ENCODE measurements at places on chromosomes 5 and 9.

DNA sequence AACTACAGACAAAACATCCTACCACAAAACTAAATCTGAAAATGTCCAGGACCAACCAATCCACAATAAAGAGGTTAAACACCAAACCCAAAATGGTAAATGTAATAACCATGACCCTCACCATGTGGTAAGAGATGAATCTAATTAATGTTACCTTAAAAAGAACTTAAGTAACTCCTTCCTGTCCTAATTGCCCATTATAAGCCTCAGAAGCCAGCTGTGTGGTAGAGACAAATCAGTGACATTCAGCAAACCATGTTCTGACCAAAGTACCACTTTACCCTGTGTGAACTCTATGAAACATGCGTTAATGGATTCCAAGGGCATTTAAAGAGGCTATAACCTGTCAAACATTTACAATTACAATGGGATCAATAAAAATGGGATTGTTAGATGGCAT, 25.0 kb downstream of the LPAR1 start:
- DNase-seq, result no peak

- no peak for DNase-seq
These were observed 4.7 kb downstream of the C5orf46 start for GRCh38 chr5:147901599-147902039.

GRCh38 chr9:72315510-72316311, 49.3 kb downstream of the ZFAND5 start:
- no peak for DNase-seq

DNA sequence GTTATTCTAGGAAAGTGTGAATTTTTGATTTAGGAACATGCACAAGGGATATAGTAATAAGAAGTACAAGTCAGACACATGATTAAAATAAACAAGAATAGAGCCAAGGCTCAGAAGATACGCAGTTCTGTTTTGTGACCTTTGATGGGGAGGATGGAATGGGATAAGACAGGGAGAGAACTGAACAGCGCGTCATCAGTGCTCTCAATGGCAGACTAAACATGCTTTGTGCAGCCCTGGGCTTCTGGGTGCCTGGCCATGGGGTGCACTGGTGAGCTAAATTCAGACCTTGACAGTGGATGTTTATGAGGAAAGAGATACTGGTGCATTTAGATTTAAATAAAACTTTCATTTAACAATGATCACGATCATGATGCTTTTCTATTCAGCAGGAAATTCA, 309.7 kb downstream of the ARHGEF28 start:
- no peak for DNase-seq

GRCh38 chr5:72179816-72180440, 72.7 kb downstream of the MAP1B start:
- no peak for DNase-seq

DNA sequence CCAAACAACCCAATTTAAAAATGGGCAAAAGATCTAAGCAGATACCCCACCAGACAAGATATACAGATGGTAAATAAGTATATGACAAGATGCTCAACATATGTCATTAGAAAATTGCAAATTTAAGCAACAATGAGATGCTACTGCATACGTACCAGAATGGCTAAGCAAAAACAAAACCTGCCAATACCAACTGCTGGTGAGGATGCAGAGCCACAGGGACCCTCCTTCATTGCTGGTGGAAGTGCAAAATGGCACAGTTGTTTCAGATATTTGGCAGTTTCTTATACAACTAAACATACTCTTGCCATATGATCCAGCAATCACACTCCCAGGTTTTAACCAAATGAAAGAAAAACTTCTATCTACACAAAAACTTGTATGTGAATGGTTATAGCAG, 178.9 kb downstream of the BARX1 start:
- DNase-seq, result no peak

GRCh38 chr9:129513282-129513681, 107.6 kb downstream of the C9orf50 start:
- DNase-seq, result no peak

GRCh38 chr9:94643176-94643575, 3.9 kb upstream of the FBP1 start:
- DNase-seq, result no peak

DNA sequence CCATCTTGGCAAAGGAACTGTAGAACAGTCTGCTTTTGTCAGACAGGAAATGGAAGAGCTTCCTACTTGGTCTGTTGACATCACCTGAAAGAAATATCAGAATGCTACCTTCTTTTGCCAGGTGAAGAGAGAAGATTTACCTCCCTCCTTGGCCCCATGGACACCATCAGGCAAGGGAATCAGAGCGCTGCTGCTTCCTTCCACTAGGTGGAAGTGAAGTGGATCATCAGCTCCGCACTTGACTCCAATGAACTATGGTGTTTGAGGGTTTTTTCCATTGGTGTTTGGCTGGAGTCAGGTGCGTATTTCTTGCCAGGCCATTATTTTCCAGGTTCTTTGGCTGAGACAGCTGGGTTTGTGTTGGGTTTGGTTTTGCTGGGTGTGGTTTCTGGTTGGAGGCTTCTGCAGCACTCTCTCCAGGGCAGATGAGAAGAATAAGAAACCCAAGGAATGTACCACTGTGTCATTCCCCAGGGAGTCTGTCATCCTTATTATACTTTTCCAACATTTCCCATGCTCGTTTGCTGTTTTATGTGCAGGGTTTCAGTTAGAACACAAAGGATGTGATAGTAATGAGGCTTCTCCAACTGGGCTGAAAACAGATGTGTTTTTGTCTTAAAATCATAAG, 12.4 kb downstream of the SPATA31E1 start:
- DNase-seq, result no peak

- no peak for DNase-seq
These were observed 351.2 kb downstream of the EBF1 start for GRCh38 chr5:158748522-158748921.

DNA sequence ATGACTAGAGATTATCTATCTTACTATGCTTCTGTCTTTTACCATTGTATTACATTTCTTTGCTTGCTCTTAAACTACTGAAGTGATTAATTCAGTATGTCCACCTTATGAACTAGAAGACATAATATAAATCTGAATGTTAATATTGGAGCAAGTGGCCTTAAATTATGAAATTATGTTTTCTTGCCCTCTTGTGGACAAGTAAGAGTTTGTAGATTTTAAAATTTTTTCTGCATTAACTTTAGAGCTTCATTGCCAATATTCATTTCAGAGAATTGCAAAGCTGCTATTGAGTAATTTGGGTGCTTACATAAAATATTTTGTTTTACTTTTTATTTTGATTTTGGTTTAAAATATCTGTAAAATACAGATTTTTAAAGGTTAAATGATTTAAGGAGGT, 55.3 kb downstream of the RANBP17 start:
- no peak for DNase-seq

DNA sequence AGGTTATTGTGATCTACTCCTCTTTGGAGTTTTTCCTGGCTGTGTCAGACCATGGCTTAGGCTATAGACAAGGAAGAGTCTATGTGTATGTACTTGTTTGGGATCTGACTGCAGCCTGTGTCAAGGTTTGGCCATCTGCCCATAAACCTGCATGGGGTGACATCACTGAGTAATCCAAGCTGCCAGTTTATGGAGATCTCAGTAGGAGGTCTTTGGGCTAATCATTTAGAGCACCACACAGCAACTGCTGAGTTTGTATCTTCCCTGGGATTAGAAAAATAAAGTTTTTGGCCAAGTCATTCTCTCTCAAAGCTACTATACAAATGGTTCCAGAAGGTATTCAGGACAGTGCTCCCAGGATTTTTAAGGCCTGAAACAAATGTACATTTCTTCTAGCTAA, 65.5 kb upstream of the HSPB3 start:
- DNase-seq, result no peak

GRCh38 chr9:31790720-31791119, 593.7 kb upstream of the ACO1 start:
- no peak for DNase-seq

DNA sequence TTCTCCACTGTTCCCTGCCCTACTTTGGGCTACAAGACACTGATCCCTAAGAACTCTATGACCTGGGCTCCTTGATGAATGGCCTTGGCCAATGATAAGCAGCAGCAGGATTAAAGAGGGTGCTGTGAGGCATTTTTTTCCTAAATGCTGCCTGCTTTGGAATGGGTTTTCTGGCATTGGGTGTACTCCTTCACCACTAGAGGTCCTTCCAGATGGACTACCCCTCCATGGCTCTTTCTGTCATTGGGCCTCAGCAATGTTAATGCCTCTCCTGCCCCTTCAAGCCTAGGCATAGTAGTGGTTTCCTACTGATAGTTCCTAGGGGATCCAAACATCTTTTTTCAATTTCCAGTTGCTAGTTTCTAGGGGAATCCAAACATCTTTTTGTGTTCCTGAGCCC, 319.3 kb upstream of the RPS23 start:
- DNase-seq, result no peak

- no peak for DNase-seq
These were observed 250.4 kb downstream of the RFK start for GRCh38 chr9:76143834-76144233.

DNA sequence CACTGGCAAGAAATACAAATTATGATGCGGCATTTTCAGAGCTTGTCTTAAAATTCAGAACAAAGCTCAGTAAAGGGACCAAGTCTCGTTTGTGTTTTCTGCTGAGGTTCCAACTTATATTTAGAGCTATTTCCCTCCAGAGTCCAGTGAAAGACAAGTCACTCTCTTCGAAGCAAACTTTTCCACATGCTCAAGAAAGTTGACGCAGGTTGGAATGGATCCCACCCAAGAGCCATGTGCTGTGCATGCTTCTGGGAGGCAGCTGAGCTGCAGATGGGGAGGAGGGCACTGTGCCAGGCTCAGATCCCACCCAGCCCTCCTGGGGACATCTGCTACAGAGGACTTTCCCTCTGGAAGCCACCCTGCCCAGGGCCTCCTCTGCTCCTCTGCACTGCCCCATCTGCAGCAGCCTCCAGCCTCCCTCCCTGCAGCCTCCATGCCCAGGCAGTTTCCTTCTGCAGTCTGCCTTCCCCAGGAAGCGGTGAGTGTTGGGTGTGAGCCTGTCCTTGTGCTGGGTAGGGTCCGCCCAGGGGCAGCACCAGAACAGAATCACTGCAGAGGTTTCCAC, 75.3 kb downstream of the COL23A1 start:
- no peak for DNase-seq

DNA sequence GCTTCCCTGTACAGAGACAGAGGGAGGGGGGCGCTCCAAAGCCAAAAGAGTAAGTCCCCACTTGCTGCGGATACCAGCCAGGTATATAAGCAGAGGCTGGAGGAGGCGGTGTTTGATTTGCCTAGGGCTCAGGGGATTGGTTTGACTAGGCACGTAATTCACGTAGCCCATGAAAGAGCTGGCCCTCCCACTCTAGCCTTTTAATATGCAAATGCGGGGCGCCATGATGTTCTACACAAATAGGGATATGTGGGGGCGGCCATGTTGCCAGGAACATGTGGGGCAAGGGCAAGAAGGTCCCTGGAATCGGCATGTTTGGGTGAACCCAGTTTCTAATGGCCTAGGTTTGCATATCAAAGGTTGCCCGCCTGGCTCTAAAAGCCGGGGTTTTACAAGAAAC, 3.3 kb upstream of the PRLR start:
- DNase-seq, result no peak

DNA sequence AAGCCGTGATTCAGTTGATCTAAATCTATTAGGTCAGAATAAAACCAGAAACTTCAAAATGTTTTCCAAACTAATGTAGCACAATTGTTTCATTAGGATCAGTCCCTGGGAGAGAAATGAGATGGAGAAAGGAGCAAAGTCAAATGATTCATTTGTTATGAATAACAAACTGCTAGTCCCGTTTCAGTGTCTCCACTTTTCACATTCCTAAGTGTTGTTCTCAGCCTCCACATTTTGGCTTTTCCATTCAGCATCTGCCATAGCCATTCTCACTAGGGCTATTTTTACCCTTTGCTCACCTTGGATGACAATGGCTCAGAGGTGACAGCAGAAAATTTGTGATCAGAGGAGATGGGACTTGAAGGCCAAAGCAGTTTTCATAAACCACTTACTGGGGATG, 314.1 kb upstream of the KIF2A start:
- DNase-seq, result no peak

DNA sequence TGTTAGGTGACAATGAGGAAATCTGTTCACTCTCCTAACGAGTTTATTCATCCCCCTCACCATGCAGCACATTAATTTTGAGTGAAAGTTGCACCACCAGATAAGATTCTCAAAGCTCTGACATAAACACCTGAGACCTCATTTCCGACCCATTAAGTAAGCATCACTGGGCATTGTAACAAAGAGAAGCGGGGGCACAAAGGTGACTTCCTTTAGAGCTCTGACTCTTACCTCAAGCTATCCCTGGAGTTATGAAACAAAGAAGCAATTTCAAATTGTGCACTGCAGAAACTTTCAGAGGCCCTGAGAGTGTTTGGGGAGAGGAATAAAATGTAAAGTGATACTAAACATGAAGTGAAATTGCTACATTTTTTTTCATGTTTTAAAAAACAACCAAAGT, 29.5 kb downstream of the C5orf15 start:
- no peak for DNase-seq

- DNase-seq, result no peak
These were observed 26.3 kb upstream of the FBP1 start for GRCh38 chr9:94665613-94666012.

DNA sequence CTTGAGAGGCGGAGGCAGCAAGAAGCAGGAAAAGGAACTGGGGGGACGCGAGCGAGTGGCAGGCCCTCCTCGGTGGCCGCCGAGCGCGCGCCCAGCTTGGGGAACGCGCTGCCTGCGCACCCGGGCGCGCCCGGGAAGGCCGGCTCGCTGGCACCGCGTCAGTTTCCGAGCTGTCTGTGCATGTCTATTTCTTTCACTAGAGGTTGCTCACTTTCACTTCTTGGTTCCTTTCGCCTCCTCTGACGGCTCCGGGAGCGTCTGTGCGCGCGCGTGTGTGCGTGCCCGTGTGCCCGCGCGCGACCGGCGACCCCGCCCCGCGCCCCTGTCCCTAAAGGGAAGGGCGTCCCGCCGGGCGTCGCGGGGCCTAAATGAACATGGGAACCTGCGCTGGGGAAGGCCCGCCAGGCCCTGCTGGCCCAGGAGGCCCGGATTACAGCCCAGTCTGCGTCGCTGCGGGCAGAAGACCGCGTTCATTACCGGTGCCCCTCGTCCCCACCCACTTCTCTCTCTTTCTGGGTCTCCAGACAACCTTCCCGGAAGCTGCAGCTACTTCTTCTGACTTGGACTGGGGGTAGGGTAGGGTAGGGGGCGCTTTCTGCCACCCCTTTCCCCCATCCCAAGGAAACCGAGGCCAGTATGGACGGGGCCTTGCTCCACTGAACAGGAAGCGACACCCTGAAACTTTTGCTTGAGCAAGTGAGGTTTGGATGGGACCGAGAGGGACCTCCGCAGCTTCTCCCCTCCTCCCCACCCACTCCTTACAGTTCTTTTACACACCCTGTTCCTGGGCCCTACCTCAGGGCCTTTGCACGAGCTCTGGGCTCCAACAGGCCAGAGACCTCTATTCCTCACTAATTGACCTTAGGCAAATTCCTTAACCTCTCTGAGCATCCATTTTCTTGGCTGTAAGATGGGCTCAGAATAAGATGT, 205.8 kb upstream of the IER5L start:
- DNase-seq, result peak; percentile 42
